NCI-H2171 (cell line): ENCODE measurements at places on chromosomes 13 and 19.

DNA sequence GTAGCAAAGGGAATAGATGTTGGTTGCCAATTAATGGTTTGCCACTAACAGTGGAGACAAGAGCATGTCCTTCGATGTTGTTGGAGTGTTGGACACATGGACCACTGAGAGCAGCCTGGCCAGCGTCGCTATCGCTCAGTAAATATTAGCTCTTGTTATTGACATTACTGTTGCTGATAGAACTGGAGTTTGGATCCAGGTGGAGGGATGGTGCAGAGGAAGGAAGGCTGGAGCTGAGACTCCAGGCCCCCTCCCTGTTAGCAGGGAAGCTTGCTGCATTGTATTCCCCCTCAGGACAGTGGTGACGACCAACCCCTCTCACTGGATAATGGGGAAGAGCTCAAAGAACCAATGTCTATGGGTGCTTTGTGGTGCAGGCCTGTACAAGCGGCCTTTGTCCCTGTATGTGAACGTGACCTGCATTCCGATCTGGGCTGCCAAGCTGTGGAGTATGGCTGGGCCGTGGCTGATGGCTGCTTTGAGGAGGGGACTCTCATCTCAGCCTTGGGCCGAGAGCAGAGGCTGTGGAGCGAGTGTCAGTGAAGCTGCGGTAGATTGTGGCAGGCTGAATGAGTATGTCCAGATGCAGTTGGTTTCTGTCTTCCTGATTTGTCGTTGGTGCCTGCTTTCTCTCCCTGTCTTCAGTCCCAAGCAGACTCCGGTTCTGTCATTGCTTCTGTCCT is 7.0 kb downstream of the CLASRP start:
- DNase-seq: no peak

GRCh38 chr19:5314012-5314906 is 26.4 kb downstream of the PTPRS start:
- no peak for DNase-seq

DNA sequence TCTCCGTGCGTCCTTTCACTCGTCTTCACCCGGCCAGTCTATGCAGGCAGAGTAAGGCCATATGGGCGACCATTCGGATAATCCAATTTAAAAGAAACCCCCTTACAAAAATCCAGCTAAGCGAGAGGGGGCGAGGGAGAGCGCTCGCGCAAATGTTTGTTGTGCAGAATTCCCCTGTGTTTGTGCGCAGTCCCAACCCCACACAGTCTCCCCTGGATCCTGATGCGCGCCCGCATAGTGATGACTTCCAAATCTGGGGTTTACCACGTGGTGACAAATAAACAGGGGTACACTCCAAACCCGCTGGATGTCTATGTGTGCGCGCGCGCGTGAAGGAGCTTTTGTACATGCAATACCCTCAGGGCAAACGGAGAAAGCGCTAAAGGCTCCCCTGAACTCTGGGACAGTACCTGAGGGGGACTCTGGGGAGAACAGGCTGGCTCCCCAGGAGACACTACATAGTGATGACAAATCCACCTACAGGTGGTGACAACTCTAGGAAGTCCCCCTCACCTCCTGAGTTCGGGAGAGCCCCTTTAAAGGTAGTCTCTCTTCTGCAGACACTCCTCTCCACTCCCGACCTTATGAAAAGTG is 8.5 kb downstream of the SOX21 start:
- DNase-seq: no peak

GRCh38 chr19:27681972-27682371 is 1531.0 kb downstream of the UQCRFS1 start:
- no peak for DNase-seq

DNA sequence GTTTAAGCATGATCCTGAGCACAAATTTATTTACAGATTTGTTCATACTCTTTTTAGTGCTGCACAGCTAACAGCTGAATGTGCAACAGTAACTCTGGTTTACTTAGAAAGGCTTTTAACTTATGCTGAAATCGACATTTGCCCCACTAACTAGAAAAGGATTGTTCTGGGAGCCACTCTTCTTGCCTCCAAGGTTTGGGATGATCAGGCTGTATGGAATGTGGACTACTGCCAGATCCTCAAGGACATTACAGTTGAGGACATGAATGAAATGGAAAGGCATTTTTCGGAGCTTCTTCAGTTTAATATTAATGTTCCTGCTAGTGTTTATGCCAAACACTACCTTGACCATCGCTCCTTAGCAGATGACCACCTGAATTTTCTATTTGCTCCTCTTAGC is 16.0 kb downstream of the ZNF100 start:
- DNase-seq: no peak

DNA sequence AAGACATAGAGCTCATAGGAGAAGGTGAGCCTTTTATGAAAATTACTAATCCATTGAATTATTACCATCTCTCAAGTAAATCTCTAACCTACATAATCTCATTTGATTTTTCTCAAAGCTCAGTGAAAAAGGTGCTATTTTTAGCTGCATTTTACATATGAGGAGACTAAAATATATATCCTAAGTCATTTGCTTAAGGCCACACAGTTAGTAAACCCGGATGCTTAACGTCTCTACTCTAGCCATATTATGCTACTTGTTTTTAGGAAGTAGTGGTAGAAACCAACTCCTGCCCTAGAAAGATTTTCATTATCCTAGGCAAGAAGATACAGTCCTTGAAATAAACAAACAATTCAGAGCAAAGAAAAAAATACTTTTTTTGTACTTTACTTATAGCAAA is 108.9 kb downstream of the RBM26 start:
- no peak for DNase-seq

- no peak for DNase-seq
Observed at GRCh38 chr13:106299621-106300020, 235.8 kb downstream of the EFNB2 start.

GRCh38 chr19:28424077-28424476 is 788.9 kb downstream of the UQCRFS1 start:
- DNase-seq: no peak

GRCh38 chr19:3760871-3761361 is 576 bp downstream of the APBA3 start:
- no peak for DNase-seq

GRCh38 chr13:74026753-74027152 is 107.5 kb downstream of the KLF12 start:
- no peak for DNase-seq

- DNase-seq: no peak
Observed at GRCh38 chr19:40650749-40651305, 39.6 kb downstream of the NUMBL start.

DNA sequence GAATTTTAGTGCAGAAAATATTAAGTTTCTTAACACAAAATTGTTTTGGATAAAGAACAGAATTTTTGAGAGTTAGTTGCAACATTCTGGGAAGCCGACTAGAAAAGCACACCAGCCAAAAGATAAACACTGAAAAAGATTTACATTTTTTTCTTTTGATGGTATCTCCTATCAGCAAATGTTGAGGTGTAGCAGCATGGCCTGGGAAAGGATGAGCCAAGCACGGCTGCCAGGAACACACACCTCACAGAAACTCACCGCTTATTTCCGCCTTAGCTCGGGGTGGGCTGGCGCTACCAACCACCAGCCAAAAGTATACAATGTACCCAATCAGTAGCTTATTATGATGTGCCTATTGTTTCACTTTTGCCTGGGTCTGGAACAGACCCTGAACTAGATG is 134.7 kb downstream of the MIPEP start:
- no peak for DNase-seq

DNA sequence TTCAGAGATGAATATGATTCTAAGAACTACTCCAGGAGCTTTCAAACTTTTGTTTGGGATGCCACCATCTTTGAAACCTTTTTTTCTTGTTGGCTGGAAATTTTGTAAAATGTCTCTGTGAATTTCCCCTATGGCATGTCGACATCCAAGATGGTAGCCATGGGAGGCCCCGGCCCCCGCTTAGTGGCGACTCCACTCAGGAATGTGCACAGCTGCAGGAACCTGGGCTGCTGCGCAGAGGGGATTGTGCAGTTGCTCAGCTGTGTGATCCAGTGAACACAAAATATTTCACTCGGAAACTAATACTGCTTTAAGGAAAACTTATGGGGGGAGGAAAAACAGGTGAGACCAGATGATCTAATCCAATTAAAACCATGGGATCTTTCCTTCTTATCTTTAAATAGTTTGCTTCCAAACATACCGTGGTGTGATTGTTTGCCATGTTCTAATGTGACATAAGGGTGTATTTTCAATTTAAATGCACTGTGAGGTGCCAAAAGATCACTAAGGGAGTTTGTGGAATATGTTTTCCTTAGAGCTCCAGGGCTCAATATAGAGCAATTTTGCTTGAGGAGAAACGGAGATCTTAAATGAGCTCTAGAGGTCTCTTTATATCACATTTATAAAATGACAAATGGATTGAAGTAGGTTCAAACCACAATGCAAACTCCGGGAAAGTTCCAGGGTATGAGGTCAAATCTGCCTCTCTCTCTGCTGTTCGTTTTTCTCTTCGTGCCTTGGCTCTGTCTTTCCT is 497.7 kb downstream of the FGF9 start:
- DNase-seq: no peak

- no peak for DNase-seq
Observed at GRCh38 chr19:42252365-42253244, 2.3 kb downstream of the ERF start.

GRCh38 chr13:99968521-99969452 is 2.8 kb downstream of the ZIC5 start:
- DNase-seq: peak; percentile 51

DNA sequence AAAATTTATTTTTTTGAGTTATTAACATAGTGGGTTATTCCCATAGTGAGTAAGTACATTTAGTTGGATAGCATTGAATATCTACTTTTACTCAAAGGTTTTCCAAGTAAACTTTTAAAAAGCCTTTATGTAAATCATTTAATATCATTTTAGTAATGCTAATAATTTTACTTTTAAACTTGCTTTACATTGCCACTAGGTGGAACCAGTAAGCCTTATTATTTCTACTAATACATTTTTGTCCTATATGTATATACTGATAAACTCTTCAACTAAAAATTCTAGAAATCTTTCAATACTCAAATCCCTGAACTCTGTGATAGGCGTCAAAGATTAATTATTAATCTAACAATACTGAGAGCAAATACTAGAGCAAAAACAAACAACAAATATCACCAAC is 1709.2 kb upstream of the PCDH20 start:
- no peak for DNase-seq

- no peak for DNase-seq
Observed at GRCh38 chr19:27679399-27679798, 1533.6 kb downstream of the UQCRFS1 start.

GRCh38 chr13:43472339-43472738 is 314.4 kb downstream of the ENOX1 start:
- DNase-seq: no peak
